Hematopoietic multipotent progenitor cell treated with erythropoietin and hydrocortisone succinate and interleukin-3 and kit ligand, for 4 days (in vitro differentiated cells): ENCODE measurements at places on chromosomes 13 and 19.

DNA sequence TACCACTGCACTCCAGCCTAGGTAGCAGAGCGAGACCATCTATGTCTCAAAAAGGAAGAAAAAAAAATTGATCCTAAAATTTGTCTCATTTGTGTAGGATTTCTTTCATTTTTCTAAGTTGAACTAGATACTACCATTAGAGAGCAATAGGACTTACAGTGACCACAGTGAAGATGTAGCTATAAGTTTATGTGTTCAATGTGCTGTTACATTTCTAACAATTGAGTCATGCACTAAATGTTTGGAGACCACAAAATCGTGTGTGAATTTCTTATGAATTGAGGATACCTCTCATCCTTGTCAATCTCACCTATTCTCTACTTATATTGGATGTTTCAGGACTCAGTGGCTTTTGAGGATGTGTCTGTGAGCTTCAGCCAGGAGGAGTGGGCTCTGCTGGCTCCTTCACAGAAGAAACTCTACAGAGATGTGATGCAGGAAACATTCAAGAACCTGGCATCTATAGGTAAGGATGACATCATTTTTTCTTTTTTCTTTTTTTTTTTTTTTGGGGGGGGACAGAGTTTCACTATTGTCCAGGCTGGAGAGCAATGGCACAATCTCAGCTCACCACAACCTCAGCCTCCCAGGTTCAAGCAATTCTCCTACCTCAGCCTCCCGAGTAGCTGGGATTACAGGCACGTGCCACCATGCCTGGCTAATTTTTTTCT lies 12.8 kb downstream of the ZNF791 start:
- DNase-seq, result no peak

DNA sequence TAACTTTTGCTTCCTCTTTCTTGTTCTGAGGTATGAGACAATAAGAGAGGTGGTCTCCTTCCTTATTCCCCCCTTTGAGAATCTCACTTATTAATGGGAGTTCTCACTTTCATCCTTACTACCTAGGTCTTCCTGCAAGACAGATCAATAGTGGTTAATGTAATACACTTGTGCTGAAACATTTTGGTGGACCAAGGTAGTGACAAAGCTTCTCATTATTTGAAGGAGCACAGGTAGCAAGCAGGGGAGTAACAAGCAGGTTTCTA lies 17.9 kb downstream of the ZNF700 start:
- peak; percentile 39 for DNase-seq

GRCh38 chr13:97478247-97478646 lies 44.3 kb downstream of the RAP2A start:
- no peak for DNase-seq

- no peak for DNase-seq
These were observed 477.1 kb upstream of the SGCG start for GRCh38 chr13:22703601-22704209.

DNA sequence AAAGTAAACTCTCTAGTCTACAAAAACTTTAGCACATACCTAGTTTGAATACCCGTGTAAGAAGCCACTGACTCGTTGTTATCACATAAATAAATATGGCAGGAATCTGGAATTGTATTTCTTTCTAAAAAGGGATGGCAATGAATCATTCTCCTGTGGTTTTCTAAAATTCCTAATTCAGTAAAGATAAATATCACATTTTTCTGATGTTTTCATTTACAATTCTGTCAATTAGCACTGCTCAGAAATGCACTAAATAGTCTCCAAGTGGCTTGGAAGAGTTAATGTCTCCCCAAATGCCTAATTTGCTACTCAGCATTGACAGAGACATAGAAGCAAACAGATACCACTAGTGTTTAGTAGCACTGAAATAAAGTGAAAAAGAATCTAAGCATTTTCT lies 547.7 kb upstream of the SLITRK1 start:
- DNase-seq, result no peak

DNA sequence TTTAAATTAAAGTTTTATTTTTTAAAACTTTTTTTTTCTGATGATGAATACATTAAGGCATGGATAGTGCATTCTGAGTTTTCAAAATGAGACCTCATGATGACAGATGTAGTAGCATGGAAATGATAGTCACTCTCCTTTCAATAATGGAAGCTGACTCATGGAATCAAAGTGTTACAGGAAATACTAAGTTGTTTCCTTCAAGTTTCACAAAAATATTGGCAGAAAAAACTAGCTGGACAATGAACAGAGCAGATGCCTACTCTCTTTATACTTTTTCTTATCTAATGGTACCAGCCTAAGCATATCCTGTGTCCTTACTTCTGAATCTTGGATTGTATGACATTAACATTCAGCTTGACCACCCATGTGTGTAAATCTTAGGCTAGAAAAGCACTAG lies 1337.3 kb downstream of the PCDH9 start:
- DNase-seq, result no peak

- DNase-seq, result no peak
These were observed 21.0 kb upstream of the DPP9 start for GRCh38 chr19:4744451-4745174.

DNA sequence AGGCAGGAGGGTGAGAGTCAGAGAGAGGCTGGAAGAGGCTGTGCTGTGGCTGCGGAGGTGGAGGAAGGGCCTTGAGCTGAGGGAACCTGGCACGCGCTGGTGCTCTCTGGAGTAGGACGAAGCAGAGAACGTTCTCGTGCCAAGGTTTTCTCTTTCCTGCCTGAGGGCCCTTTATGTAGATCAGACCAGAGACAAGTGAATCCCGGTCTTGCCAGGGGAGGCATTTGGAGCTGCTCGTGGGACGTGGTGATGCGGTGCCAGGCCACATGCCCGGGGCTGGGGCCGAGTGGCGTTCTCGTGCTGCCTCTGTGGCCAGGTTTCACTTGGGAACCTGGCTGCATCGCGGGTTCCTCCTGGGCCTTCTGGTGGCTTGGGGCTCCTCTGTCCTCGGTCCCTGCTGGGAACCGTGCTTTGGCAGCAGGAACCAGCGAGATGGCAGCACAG lies 54.2 kb downstream of the KDM4B start:
- DNase-seq, result no peak

DNA sequence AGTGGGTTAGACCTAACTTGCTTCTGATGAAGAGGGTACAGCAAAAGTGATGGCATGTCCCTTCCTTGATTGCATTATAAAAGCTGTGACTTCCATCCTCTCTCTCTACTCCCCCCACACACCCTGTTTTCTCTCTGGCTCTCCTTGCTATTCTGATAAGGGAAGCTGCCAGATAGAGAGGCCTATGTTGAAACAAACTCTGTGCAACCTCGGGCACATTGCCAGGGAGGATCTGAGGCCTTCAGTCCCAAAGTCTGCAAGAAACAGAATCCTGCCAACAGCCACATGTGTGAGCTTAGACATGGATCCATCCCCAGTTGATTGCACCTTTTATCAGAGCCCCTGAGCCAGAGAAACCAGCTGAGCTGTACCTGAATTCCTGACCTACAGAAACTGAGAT lies 44.8 kb upstream of the ARGLU1 start:
- DNase-seq, result peak; percentile 83

- peak; percentile 84 for DNase-seq
These were observed 84.0 kb downstream of the MZT1 start for GRCh38 chr13:72643311-72643989.

DNA sequence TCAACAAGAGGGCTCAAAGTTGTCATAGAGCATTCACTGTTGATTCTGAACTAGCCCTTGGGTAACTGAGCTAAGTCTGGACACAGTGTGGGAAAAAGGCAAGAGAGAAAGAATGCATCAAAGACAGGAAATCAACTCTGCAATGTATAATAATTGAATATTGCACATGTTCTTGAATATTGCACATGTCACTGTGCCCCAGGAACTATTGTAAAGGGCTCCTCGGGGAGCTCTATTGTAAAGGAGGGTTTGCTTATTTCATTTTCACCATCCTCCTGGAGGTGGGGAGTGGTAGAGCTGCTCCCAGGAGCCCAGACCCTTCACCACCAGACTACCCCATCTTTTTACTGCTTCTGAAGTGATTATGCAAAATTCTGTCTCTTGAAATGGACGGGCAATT lies 44.4 kb upstream of the ITM2B start:
- DNase-seq, result no peak

DNA sequence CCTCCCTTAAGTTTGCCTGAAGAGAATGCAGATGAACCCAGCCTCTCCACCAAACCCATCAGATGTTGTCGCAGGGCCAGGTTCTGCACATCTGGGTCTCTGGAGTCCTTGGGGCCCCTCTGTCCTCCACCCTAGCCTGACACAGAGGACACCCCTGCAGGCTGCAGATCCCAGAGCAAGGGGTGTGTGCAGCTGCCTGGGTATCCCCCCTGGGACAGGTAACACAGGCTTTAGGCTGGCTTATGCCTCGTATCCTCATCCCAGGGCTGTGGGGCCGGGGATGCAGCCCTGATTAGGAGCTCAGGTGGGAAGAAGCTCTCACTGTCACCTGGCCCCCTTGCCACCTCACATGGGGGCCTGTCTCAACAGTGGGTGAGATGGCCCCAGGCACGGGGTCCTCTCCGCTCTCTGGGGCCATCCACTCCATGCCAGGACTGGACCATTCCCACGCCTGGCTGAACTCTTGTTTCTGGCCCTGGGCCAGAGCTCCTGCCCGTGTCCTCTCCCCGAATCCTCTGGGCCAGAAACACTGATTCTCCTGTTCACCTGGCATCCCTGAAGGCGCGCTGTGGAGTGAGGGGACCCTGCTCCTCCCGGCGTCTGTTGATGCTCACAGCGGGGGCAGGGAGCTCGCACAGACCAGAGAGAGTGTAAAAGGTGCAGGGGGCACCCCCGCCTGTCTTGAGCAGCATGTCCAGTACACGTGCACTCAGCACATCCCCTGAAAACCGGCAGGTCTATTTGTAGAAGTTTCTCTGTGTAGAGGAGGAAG lies 38.7 kb upstream of the TPM4 start:
- no peak for DNase-seq
